ENCODE measurements at places on chromosomes 13 and 19. TPM values are rescaled to one million over a fixed set of nuclear protein-coding genes. Genes with fewer than 3 reads are reported as not detected.

- H3K36me3 ChIP-seq = no peaks in the 10 kb centered on the region
- H3K27me3 ChIP-seq = no peaks in the 10 kb centered on the region
- peak; percentile 8 for DNase-seq
- H3K4me3 ChIP-seq = no peak overlapping the region
- H3K27ac ChIP-seq = no peak overlapping the region
Measured at GRCh38 chr13:111912453-111912866, 154.5 kb upstream of the SOX1 start.

GRCh38 chr13:75417012-75417384, 65.0 kb downstream of the TBC1D4 start:
- H3K36me3 ChIP-seq = no peaks in the 10 kb centered on the region
- no peak overlapping the region for H3K27ac ChIP-seq
- no peak for DNase-seq
- H3K4me1 ChIP-seq = peaks cover 2% of the 10 kb centered on the region
- H3K27me3 ChIP-seq = peaks cover 9% of the 10 kb centered on the region

DNA sequence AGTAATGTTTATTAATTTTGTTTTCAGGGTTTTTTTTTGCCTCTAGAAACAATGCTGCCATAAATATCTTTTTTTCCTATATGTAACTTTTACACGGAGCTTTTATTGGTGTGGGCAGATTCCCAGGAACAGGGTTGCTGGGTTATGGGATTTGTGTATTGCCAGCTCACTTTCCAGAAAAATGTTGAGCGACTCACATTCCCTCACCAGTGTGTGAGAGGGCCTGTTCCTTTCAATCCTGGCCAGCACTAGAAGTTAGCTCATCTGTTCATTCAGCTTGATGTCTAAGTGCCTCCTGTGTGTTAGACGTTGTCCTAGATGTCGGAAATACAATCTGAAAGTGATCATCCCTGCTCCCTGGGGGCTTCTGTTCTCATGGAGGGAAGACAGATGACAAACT, 2.6 kb downstream of the ZNF71 start:
- no peak overlapping the region for H3K4me3 ChIP-seq
- DNase-seq = no peak
- peaks cover 55% of the 10 kb centered on the region for H3K36me3 ChIP-seq
- H3K27me3 ChIP-seq = no peaks in the 10 kb centered on the region

- H3K36me3 ChIP-seq = no peaks in the 10 kb centered on the region
- no peak overlapping the region for H3K4me3 ChIP-seq
- peaks cover 41% of the 10 kb centered on the region for H3K4me1 ChIP-seq
- no peak for DNase-seq
Measured at GRCh38 chr13:75760131-75761021, 124.2 kb downstream of the LMO7 start.

- no peaks in the 10 kb centered on the region for H3K36me3 ChIP-seq
- DNase-seq = no peak
- peaks cover 1% of the 10 kb centered on the region for H3K4me1 ChIP-seq
- H3K27me3 ChIP-seq = peaks cover 11% of the 10 kb centered on the region
Measured at GRCh38 chr19:17357724-17358123, 19.4 kb downstream of the PLVAP start.

Gene CTXN1
- not detected for total RNA-seq

Gene KANK2
- total RNA-seq = 2.8 TPM
